ENCODE measurements at places on chromosomes 1 and 21. TPM values are rescaled to one million over a fixed set of nuclear protein-coding genes. Genes with fewer than 3 reads are reported as not detected.

Gene LAPTM5
- total RNA-seq, result 34.2 TPM

DNA sequence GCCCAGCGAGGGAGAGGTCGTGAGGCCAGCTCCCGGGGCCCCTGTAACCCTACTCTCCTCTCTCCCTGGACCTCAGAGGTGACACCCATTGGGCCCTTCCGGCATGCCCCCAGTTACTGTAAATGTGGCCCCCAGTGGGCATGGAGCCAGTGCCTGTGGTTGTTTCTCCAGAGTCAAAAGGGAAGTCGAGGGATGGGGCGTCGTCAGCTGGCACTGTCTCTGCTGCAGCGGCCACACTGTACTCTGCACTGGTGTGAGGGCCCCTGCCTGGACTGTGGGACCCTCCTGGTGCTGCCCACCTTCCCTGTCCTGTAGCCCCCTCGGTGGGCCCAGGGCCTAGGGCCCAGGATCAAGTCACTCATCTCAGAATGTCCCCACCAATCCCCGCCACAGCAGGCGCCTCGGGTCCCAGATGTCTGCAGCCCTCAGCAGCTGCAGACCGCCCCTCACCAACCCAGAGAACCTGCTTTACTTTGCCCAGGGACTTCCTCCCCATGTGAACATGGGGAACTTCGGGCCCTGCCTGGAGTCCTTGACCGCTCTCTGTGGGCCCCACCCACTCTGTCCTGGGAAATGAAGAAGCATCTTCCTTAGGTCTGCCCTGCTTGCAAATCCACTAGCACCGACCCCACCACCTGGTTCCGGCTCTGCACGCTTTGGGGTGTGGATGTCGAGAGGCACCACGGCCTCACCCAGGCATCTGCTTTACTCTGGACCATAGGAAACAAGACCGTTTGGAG, 23.7 kb upstream of the TNFRSF1B start:
- DNase-seq, result no peak

GRCh38 chr1:17998889-17999288, 108.7 kb upstream of the IGSF21 start:
- no peak for DNase-seq

- no peak for DNase-seq
These were observed 11.8 kb upstream of the S100A10 start for GRCh38 chr1:152005360-152005912.

DNA sequence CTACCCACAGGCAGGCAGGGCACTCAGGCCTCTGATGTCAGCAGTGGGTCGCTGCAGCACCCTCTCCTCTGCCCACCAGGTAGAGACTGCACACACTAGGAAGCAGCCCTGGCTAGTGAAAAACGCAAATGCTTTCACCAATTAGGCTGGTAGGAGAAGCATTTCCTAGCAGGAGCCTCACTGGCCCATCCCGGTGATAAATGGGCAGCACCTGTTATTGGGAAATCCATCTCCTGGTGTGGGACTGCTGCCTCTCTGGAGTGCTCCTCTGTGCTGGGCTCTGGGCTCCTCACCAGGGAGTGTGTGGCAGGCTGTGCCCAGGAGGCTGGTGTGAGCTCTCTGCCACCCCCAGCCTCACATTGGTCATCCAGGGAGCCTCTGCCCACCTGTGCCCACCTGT, 28.6 kb downstream of the LRP8 start:
- no peak for DNase-seq

Measured in ureter (tissue), 1 donor.